ENCODE measurements at places on chromosomes 5 and 9.
A peak's percentile ranks its signal among the peaks of the same experiment; 100 is the strongest.

GRCh38 chr5:89028595-89029285, 145.8 kb upstream of the MEF2C start:
- no peak overlapping the region for H3K4me3 ChIP-seq
- DNase-seq, result no peak
- H3K36me3 ChIP-seq, result no peaks in the 10 kb centered on the region
- no peaks in the 10 kb centered on the region for H3K27me3 ChIP-seq

DNA sequence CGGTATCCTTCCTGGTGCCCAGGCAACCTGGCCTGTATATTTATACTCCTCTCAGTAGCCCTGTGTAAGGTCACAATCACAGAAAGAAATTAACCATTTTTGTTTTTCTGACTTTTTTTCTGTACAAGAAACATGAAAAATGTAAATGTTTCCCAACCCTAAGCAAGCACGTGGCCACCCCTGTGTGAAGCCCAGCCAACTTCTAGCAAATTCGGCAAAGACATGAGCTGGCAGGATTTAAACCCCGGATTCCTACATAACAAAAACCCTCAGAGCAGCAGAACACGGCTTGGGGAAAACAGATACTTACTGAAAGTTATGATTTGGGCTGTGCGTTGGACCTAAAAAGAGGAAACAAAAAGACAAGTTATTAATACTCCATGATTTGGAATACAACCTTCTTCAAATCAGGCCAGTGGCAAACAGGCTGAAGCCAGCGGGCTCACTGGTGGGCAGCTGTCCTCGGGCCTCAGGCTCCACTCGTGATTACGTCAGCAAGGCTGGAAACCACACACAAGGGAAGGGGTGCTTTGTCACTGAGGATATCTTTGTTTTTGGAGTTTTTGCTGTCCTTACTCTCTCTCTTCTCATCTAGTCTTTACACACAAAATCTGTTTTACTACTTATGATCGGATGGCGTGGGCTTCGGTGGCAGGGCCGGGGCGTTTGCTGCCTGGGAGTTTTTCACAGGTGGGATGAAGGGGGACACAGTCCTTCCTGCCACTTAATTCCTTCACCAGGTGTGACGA, 194.1 kb downstream of the ROR2 start:
- no peaks in the 10 kb centered on the region for H3K36me3 ChIP-seq
- no peak overlapping the region for H3K4me3 ChIP-seq
- H3K4me1 ChIP-seq, result no peaks in the 10 kb centered on the region
- no peak for DNase-seq
- H3K27me3 ChIP-seq, result no peaks in the 10 kb centered on the region
- no peak overlapping the region for H3K27ac ChIP-seq

GRCh38 chr5:180153099-180153498, 55.9 kb downstream of the RASGEF1C start:
- H3K36me3 ChIP-seq, result no peaks in the 10 kb centered on the region
- H3K27me3 ChIP-seq, result no peaks in the 10 kb centered on the region
- no peak overlapping the region for H3K27ac ChIP-seq

- H3K4me3 ChIP-seq, result no peak overlapping the region
- no peak overlapping the region for H3K27ac ChIP-seq
- no peaks in the 10 kb centered on the region for H3K36me3 ChIP-seq
- H3K4me1 ChIP-seq, result no peaks in the 10 kb centered on the region
- no peak for DNase-seq
- no peaks in the 10 kb centered on the region for H3K27me3 ChIP-seq
Measured at GRCh38 chr5:167049043-167049663, 1242.3 kb upstream of the WWC1 start.

DNA sequence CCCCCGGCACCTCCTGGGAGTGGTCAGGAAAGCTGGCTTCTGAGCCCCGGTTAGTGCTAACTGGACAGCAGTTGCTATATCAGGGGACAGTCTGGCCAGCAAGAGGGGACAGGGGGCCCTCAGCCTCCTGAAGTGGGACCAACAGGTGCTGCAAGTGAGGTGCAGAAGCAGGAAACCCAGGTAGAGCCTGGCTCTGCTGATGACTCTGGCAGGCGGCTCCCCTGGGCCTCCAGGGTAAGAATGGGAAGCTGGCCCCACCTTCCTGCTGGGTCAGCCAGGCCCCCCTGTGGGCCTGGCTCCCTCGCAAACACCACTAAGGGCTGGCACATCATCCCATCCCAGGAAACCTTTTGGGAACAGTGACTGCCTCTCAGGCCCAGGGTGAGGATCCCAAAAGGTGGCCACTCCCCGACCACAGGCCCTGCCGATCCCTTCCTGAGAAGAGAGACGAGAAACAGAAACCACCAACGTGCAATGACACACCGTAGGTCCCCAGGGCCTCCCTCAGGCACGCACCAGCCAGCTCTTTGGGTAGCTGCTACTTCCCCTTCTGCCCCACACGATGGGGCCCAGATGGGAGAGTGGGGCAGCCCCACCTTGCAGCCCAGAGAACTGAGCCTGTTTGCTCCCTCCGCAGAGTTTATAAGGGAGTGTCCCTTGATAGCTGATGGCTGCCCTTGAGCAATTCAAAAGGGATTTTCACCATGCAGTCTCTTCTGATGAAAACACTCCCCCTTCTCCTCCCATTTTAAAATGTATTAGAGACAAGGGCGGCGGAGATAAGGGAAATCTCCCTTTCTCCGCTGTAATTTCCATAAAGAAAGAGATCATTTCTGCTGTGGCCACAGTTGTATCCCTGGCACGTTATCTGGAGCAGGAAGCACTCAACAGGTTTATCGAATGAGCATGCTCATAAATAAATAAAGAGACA, 76.8 kb downstream of the STK10 start:
- H3K4me3 ChIP-seq, result peak overlapping the region; percentile 55
- H3K4me1 ChIP-seq, result peaks cover 65% of the 10 kb centered on the region
- H3K27ac ChIP-seq, result peak overlapping the region; percentile 96

All from B cell (primary cell).